Cardiac muscle cell (in vitro differentiated cells and primary cell): ENCODE measurements at places on chromosomes 1 and 21.

- no peak for DNase-seq
Observed at GRCh38 chr1:81542196-81542595, 258.5 kb upstream of the ADGRL2 start.

DNA sequence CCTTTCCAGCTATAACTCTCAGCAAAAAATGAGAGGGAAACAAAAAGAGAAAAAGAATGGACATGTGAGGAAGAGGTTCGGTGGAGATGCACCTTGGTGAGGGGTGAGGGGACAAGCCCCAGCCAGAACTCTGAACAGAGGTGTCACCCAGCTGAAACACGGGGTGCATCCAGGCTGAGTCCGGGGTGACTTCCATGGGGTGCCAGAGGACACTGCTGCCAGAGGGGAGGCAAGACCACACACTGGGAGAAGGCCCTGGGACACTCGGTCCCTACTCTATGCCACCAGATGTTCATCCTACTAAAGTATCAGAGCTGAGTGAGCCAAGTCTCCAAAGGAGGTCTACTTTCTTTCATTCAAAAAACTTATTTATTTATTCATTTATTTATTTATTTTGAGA lies 36.1 kb upstream of the PPP1R15B start:
- DNase-seq = no peak

GRCh38 chr1:53498555-53499131 lies 39.4 kb downstream of the DMRTB1 start:
- peak; percentile 65 for DNase-seq

- DNase-seq = no peak
Observed at GRCh38 chr1:57586842-57587241, 163.0 kb upstream of the DAB1 start.

- no peak for DNase-seq
Observed at GRCh38 chr1:222375701-222376100, 172.2 kb downstream of the HHIPL2 start.

GRCh38 chr1:225299624-225300023 lies 128.2 kb downstream of the LBR start:
- no peak for DNase-seq

- no peak for DNase-seq
Observed at GRCh38 chr21:24897883-24898282, 709.4 kb downstream of the MRPL39 start.

DNA sequence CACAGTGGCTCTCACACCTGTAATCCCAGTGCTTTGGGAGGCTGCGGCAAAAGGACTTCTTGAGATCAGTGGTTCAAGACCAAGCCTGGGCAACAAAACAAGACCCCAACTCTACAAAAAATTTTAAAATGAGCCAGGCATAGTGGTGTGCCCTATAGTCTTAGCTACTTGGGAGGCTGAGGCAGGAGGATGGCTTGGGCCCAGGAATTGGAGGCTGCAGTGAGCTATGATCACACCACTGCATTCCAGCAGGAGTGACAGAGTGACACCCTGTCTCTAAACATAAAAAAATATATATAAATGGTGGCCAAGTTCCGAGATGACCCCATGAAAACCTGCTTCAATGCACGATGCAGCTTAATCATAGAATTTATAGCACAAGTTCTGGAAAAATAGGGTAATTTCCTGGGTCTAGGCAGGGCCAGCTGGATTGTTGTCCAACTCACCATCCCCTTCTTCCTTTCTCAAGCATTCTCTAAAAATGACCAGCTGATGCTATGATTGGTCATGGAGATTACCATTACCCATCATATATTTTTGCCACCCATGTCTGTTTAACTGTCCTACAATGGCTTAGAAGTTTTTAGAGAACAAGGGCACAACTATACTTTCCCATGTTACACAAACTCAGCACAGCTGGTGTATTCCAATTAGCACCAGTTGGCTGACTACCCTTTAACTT lies 5.3 kb upstream of the GNPAT start:
- DNase-seq = no peak

- DNase-seq = no peak
Observed at GRCh38 chr1:24120965-24121364, 9.0 kb upstream of the MYOM3 start.

GRCh38 chr1:238088560-238089290 lies 198.0 kb upstream of the ZP4 start:
- no peak for DNase-seq

- DNase-seq = no peak
Observed at GRCh38 chr1:18360251-18360650, 120.5 kb upstream of the KLHDC7A start.

DNA sequence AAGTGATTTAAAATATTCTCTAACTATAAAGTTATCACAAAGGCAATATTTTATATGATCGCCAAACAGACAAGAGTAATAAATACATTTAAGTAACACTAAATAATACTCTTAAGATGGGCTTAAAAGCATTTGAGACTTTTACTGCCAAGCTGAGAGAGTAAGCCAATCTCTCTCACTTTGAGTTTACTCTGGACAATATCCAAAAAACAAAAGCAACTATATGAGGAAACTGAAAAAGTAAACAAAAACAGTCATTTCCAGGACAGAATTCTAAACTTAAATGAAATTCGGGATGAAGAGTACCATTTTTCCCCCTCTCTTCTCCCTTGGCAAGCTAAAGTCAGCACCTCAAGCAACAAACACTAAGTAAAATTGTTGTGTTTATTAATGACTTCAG lies 173.2 kb downstream of the COP1 start:
- DNase-seq = peak; percentile 31

DNA sequence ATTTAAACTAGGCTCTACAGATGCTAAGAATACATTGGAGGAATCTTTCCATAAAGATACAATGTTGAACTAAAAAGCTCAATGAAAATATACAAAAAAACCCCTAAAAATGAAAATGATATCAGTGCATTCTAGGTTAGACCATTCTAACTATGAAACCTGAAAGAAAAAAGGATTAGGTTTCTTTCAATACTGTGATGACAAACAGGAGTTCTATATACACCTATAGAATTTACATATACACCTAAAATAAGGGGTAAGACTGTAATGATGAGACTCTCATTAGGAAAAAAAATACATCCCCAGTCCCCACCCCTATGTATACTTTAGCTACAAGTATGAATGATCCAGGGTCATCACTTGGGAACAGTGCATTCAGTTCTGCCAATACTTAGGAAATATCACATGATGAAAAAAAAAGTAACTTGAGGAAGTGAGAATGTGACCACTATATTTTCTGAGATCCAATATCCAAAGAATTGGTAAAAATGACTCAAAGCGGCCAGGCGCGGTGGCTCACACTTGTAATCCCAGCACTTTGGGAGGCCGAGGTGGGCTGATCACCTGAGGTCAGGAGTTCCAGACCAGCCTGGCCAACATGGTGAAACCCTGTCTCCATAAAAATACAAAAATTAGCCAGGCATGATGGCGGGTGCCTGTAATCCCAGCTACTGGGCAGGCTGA lies 26.3 kb downstream of the SELENOF start:
- DNase-seq = no peak

DNA sequence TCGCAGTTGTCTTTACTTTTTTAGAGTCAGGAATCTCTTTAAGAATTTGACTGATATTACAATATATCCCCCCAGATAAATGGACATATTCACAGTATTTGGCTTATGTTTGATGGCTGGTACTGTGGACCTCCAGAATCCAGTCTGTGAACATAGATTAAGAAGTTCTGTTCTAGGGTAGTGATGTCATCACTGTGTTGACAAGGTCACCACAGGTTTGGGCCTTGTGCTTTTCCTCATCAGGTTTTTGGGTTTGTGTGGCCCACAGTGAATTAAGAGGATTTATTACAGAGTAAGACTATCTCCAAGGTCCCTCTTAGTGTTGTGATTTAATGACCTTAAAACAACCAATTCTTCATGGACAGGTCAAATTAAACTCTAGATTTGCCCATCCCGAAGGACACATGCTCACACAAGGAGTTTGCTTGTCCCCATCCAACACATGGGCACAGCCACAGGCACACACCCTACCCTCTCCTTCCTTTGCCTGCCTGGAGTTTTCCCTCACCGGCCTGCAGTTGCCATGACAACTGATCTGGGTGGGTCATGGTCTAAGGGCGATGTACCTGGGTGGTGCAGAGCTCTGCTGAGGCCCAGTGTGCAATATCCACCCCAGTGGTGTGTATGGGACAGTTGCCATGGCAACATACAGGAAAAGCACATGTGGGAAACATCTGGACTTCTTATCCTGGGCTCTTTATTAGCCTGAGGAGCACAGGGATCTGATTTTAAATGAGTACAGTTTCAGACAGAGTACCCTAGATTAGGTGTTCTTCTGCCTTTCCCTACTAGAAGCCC lies 98.6 kb downstream of the NAV1 start:
- DNase-seq = peak; percentile 57

DNA sequence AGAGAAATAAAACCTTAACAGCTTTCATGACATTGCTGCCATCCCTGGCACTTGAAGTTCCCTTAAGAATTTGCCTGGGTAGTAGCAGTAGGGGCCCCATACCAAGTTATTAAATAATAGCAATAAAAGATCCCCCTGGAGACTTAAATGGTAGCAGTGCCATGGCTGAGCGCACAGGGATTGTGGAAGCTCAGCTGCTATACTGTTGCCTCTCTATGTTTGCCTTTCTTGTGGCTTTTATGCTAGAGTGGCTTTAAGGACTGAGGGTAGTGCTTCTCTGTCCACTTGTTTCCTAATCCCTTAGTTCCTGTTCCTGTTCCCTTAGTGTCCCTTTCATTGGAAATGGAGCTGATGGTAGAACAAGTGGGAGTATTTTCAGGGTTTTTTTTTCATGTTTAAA lies 42.1 kb downstream of the NCF2 start:
- DNase-seq = no peak

DNA sequence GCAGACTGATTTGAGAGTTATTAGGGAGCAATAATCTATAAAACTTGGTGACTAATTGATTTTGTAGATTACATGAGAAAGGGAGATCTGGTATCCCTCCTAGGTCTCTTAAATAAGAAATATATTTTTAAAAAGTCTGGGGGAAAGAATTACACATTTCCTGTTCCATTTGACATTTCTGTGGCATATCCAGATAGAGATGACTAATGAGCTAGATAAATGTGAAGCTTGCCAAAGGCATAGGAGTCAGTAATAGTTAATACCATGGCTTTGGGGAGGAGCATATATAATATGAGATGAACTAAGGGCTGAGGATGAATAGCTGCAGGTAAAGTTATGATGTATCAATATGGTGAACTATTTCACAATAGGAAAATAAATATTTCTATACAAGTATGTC lies 663.7 kb downstream of the PTPRC start:
- no peak for DNase-seq

GRCh38 chr1:119327094-119327449 lies 41.5 kb upstream of the HAO2 start:
- DNase-seq = peak; percentile 28

DNA sequence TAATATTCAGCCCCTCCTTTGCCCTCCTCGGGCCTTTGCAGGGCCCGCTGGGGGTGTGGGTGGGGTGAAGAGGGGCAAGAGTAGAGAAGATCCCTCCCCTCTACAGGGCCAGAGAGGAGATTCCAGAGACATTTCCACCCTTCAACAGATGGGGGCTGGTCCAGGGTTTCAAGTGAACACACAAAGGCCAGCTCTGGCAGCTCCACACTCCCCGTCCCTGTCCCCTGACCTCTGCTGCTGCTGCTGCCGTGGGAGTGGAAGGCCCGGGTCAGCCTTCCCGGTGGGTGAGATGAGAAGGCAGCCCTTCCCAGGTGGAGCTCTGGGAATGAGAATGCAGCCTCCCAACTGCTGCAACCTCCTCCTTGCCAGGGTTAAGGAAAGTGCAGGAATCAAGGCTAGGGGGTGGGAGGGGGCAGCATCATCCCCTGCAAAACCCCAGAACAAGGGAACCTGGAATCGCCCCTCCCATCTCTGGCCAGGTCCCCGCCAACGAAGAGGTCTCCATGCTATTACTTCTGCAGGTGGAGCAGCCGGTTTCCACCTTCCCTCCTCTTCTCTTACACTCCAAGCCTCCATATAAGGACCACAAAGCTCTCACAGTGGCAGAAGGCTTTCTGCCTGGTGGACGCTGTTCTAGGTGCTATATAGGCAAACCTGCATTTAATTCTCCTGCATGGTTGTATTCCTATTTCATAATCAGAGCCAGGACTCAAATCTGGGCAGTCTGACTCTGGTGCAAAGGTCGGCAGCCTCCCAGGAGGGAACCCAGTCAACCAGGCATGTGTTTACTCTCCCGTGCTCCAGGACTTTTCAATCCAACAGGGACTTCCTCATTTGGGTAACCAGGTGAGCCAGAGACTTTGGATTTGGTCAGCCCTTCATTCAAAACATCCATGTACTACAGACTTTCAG lies 22.9 kb upstream of the ARHGEF10L start:
- DNase-seq = no peak

GRCh38 chr1:33560680-33561079 lies 88.2 kb downstream of the ZSCAN20 start:
- no peak for DNase-seq
